ENCODE measurements at places on chromosomes 1 and 21.

DNA sequence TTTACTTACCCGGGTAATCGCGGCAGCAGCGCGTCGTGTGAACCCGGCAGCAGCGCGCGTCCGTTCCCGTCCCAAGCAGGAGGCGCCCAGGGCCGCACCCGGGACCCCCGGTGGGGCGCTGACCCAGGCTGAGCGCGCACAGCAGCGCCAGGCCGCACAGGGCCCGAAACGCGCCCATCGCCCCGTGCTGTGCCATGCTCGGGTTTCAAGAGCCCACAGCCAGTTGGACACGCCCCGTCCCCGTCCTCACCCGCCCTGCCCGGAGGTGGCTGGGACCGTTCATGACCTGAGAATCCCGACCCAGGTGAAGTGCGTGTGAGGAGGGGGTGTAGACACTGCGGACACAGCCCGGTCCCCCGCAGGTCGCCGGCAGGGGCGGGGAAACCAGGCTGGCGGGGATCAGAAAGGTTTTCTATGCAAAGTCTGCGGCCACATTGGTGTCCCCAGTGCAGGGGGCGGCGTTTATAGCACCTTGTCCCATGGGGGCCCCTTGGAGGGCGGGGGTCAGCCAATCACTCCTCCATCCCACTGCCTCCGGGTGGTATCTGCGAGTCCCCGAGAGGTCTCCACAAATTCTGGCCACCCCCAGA lies at the start of gene TNFRSF18:
TNFRSF18 (minus strand) TSS at position 217 of the 590 bp plus-strand sequence; CDS start at position 196, 21 bp downstream.
- no peak for DNase-seq

- peak; percentile 10 for DNase-seq
These were observed 464 bp downstream of the ACBD6 start for GRCh38 chr1:180501865-180502360.

- no peak for DNase-seq
These were observed 3.6 kb downstream of the PAQR7 start for GRCh38 chr1:25871704-25872494.

DNA sequence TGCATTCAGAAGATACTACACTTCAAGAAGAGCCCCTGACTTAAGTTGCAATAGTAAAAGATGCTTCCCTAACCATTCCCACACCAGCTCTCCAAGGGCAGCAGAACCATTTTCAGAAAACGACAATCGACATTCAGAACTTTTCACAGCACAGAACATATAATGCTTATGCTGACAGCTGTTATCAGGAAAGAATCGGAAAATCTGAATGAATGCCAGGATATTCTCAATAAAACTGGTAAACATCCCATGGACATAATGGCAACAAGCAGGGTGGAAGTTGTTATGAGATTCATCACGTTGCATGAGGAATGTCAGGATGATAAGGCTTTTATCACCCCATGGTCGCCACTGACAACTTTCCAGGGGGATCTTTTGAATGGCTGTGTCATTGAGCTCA lies 246.6 kb upstream of the CHRM3 start:
- DNase-seq, result no peak

DNA sequence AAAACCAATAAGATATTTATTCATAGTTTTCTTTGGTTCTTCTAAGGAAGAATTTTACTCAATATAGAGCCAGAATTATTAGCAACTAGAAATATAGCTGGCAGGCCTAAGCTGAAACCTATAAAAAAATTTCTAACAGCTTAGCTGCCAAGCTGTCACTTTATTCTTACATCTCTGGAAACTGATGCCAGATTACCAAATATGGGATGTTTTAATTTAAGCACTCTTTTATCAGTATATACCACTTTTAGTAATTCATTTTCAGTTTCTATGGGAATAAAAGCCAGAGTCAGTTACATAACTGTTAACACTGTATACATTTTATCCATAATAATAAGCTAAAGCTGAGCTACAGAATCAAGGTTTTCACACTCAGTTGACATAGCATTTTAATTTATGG lies 68.7 kb upstream of the MPC2 start:
- no peak for DNase-seq

DNA sequence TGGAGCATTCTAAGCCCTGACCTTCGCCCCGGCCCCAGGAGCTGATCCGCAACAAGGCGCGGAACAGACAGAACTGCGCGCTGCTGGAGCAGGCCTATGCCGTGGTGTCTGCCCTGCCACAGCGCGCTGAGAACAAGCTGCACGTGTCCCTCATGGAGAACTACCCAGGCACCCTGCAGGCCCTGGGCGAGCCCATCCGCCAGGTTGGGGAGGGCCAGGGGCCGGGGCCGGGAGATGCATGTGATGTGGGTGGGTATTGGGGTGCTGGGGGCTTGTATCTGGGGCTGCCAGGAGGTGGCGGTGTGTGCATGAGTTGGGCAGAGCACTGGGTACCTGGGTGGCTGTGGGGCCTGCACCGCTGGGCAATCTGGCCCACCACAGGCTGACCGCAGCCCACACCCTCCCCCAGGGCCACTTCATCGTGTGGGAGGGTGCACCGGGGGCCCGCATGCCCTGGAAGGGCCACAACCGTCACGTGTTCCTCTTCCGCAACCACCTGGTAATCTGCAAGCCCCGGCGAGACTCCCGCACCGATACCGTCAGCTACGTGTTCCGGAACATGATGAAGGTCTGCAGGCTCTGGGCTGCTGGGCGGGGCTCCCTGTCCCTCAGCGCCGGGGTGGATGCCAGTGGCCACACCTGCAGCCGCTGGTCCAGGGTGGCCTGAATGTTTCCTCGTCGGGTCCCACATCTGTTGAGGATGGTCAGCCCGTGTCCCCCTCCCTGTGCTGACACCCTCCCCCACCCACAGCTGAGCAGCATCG lies 65.8 kb downstream of the TRIM11 start:
- no peak for DNase-seq

- DNase-seq, result no peak
These were observed 149.1 kb upstream of the HP1BP3 start for GRCh38 chr1:20936216-20936615.

GRCh38 chr1:163298365-163298764 lies 23.4 kb upstream of the NUF2 start:
- no peak for DNase-seq

DNA sequence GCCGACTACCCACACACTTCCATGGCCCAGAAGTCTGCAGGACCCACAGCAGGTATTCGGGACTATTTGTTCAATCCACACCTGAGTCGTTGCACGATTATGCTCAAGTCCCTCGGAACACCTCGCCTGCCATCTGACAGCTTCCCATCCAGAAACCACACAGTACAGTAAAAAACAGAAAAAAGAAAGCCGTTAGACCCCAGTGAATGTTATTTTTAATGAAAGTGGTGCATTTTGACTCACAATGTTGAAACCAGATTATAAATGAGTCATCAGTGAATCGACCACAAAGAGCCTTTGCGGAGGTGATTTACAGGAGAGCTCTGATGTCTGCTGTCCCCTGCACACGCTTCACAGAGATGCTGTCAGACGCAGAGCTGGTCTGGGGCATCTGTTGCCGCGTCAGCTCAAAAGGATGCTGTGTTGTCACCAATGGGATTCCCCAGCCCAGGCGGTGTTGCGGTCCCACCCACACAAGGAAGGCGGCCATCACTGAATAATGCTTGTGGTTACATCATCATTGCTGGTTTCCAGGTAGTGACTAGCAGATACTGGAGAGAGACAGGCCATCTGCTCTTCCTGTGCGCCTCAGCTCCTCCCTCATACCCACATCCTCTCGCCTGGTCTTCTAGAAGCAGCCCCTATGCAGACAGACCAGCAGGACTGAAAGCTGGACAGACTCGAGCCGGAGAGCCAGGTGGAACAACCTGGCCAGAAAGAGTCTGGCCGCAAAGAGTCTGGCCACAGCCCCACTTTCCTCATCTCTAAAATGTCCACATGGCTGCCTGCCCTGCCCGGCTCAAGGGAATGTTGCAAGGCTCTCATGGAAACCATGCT lies 116.8 kb downstream of the TOMM20 start:
- peak; percentile 85 for DNase-seq

GRCh38 chr1:56399795-56400194 lies 179.6 kb downstream of the PLPP3 start:
- DNase-seq, result no peak

- no peak for DNase-seq
These were observed 4.3 kb downstream of the LHX9 start for GRCh38 chr1:197921235-197922069.

DNA sequence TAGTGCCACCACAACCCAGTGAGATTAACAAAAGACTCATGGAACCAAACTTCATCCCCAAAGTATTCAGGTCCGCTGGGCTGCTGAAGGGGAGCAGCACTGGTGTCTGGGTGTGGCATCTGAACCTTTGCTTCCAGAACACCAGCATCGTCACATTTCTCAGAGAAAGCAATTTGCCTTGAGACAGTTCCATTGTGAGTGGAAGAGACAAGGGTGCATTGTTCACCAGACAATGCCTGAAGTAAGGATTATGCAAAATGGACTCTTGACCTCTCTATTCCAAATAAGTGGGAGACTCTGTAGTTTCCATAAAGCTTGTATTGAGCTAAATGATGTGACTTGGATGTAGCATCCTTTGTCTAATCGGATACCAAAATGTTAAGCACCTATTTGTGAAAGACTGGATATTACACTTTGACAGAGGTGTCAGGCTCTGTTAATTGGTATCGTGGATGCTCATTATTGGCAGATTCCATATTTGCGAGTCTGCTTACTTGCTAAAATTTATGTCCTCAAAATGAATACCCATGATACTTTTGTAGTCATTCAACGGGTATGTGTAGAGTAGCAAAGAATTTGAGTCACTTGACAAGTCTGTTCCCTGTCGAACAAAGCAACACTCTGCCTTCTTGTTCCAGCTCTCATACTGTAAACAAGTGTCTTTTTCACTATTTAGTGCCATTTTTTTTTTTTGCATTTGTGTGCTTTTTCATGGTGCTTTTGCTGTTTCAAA lies 75.6 kb downstream of the MRPS6 start:
- DNase-seq, result no peak

- DNase-seq, result no peak
These were observed 33.2 kb upstream of the FNBP1L start for GRCh38 chr1:93414749-93415148.

DNA sequence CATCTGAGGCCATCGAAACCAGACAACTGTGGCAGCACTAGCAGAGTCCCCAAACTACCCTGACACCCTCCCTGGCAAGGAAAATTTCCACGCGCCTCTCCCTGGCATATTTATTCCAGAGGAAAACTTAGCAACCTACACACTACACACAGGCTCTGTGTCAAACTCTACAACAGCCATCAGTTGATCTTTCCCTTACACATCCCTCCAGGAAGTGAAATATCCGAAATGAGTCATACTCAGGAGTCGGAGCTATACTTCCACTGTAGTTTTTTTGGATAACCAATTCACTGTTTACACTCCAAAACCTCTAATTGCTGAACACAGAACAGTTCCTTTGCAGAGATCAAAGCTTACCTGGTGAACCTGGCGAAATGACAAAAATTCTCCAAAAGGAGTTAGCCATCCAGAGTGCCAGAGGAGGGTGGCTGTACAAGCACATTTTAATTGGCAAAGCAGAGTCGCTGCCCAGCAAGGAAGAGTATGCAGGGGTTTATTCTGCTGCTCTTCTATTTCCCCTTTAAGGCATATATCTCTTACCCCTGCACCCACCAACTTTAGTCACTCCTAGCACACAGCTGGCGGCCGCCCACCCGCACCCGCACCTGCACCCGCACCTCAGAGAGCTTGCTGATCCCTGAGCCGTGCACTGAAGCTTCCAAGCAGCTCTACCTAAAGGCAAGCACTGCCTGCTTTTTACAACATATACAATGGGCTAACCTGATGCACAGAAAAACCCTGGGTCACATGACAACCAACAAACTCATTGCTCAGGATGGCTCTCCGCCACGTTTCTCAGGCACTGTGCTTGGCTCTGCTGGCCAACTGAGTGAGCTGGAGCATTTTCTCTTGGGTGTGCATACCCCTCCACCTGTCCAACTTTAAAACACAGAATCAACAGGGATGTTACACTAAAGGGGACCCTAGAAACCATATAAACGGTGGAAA lies 54.9 kb downstream of the CAPZB start:
- no peak for DNase-seq

DNA sequence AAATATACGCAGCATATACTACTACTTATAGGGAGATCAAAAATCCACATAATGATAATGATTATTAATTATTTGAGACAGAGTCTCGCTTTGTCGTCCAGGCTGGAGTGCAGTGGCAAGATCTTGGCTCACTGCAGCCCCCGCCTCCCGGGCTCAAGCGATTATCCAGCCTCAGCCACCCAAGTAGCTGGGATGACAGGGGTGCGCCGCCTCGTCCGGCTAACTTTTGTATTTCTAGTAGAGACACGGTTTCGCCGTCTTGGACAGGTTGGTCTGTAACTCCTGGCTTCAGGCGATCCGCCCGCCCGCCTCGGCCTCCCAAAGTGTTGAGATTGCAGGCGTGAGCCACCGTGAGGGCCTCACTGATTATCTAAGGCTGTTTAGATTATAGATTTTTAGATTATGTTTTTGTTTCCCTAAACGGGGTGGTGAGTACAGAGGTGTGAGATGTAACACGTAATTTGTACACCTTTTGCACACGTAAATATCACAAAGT lies 548 bp upstream of the SLC25A33 start:
- no peak for DNase-seq

GRCh38 chr1:95197616-95198252 lies 36.3 kb upstream of the RWDD3 start:
- no peak for DNase-seq

DNA sequence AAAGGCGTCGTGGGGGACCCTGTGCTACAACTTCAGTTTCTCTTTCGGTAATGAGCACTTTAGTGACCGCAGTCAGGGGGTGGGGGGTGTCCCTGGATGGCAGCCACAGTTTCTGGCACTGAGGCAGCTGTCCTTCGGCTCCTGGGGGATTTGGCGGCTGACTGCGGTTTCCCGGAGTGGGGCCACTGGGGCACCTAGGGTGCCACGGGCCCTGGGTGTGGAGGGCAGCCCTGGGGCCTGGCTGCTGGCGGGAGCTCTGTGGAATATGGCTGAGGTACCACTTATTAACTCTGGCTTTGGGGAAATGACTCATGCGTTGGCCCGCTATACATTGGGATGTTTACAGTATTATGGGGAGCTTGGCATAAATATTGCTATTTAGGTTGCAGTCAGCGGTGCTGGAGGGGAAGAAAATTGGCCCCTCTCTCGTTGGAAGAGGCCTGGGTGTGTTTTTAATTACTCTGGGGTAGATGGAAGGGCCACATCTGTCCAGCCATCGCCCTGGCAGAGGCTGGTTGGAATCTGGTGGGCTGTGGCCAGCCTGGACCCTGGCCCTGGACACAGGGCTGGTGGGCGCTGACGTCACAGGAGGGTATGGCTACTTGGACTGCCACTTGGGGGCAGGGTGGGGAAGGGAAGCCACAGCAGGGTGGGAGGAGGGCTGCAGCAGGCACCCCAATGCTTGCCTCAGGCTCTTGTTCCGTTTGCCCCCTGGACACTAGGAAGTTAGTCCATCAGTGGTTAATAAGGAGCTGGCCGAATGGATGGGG lies 2.0 kb downstream of the EPHB2 start:
- DNase-seq, result no peak

- DNase-seq, result no peak
These were observed 4.2 kb upstream of the PMVK start for GRCh38 chr1:154940651-154941194.
